CD4-positive, alpha-beta T cell (primary cell): ENCODE measurements at places on chromosomes 6 and 20. TPM values are rescaled to one million over a fixed set of nuclear protein-coding genes. Genes with fewer than 3 reads are reported as not detected.

GRCh38 chr6:108998485-108998884, 96.2 kb downstream of the SESN1 start:
- H3K27ac ChIP-seq = no peak overlapping the region
- no peak for DNase-seq
- H3K36me3 ChIP-seq = peaks cover 84% of the 10 kb centered on the region
- H3K4me3 ChIP-seq = no peak overlapping the region

The HAO1 gene
- not detected for total RNA-seq

DNA sequence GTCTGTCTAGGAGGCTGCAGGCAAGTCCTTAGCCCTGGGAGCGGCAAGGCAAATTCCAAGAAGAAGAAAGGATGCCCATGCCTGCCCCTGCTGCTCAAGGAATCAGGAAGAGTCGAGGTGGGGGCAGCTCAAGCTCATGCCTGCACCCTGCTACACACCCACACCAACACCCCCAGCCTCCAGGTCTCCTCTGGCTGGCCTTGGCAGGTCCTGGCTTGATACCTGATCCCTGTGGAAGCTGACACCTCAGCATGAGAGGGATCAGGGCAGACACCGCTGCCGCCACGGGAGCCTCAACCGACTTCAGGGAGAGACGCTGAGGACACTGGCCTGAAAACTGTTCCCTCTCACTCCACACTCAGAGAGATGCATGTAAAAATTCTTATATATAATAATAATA, 35.5 kb upstream of the MAFB start:
- no peaks in the 10 kb centered on the region for H3K4me1 ChIP-seq
- no peak for DNase-seq
- no peak overlapping the region for H3K27ac ChIP-seq
- H3K36me3 ChIP-seq = no peaks in the 10 kb centered on the region
- H3K27me3 ChIP-seq = no peaks in the 10 kb centered on the region

GRCh38 chr6:122381494-122382265, 17.8 kb upstream of the HSF2 start:
- peak; percentile 85 for DNase-seq
- no peak overlapping the region for H3K4me3 ChIP-seq
- no peak overlapping the region for H3K27ac ChIP-seq

GRCh38 chr6:125814481-125814880, 23.7 kb downstream of the NCOA7 start:
- H3K27ac ChIP-seq = no peak overlapping the region
- H3K4me3 ChIP-seq = no peak overlapping the region
- peaks cover 15% of the 10 kb centered on the region for H3K36me3 ChIP-seq
- peaks cover 18% of the 10 kb centered on the region for H3K4me1 ChIP-seq
- no peak for DNase-seq
